ENCODE measurements at places on chromosomes 2 and 18.

DNA sequence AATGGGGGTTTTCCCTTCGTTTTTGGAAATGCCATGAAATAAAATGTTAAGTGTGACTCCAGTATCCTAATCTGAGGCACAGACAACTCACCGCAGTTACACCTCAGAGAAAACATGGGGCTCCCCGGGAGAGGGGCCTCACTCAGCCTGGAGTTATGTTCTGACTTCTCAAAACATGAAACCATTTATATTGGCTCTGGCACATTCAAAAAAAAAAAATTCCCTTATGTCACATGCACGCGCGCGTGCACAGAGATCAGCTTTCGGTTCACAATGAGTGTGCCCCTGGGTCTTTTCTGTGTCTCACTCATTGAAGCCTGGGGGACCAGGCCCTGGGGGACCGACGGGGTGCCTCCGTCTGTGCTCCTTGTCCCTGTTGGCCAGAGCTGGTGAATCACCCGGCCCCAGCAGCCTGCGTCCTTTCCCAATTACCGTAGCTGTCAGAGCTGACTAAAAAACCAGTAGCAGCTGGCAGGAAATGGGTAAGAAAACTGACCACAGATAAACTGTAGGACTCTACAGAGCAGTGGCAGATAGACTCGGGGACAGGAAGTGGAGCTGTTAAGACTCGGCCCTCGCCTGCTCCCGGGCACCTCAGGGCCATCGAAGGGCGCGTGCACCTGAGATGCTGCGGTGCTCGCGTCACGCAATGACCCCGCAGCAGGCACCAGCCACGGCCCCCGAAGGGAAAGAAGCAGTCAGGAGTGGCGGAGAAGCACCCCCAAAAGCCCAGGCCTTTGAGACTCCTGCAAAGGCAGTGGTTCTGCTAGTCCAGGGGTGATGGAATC lies 138.3 kb upstream of the ID2 start:
- peaks cover 76% of the 10 kb centered on the region for H3K27me3 ChIP-seq
- H3K27ac ChIP-seq, result peak overlapping the region; percentile 81
- DNase-seq, result peak; percentile 22
- H3K36me3 ChIP-seq, result no peaks in the 10 kb centered on the region

DNA sequence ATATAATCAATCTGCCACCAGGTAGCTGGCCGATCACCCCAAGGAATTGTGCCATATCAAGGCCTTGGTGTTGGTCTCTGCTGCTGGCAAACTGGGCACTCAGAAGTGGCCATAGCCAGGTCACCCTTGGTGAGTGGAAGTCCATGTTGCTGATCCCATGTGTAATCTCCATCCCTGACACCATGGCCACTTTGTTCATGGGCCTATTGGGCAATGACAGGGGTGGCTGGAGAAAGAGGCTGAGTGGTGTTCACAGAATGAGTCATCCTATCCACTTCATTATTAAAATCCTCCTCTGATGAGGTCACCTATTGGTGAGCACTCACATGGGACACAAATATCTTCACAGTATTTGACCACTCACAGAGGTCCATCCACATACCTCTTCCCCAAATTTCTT lies 26.7 kb upstream of the CD226 start:
- H3K36me3 ChIP-seq, result peaks cover 5% of the 10 kb centered on the region
- H3K4me3 ChIP-seq, result no peak overlapping the region
- H3K4me1 ChIP-seq, result peaks cover 11% of the 10 kb centered on the region
- no peaks in the 10 kb centered on the region for H3K27me3 ChIP-seq
- no peak overlapping the region for H3K27ac ChIP-seq

- no peak within 1 kb of the TSS for H3K4me3 ChIP-seq
- no peaks in the 10 kb centered on the region for H3K36me3 ChIP-seq
- DNase-seq, result no peak
These were observed at the start of gene TWIST2 for GRCh38 chr2:238847841-238848690. Gene TWIST2, plus strand, starts transcription at chr2:238848085. Its CDS starts 131 bp downstream, at chr2:238848216.

GRCh38 chr2:32788114-32788513 lies 158.6 kb upstream of the LTBP1 start:
- H3K4me1 ChIP-seq, result no peaks in the 10 kb centered on the region
- H3K27me3 ChIP-seq, result no peaks in the 10 kb centered on the region
- H3K36me3 ChIP-seq, result peaks cover 40% of the 10 kb centered on the region

DNA sequence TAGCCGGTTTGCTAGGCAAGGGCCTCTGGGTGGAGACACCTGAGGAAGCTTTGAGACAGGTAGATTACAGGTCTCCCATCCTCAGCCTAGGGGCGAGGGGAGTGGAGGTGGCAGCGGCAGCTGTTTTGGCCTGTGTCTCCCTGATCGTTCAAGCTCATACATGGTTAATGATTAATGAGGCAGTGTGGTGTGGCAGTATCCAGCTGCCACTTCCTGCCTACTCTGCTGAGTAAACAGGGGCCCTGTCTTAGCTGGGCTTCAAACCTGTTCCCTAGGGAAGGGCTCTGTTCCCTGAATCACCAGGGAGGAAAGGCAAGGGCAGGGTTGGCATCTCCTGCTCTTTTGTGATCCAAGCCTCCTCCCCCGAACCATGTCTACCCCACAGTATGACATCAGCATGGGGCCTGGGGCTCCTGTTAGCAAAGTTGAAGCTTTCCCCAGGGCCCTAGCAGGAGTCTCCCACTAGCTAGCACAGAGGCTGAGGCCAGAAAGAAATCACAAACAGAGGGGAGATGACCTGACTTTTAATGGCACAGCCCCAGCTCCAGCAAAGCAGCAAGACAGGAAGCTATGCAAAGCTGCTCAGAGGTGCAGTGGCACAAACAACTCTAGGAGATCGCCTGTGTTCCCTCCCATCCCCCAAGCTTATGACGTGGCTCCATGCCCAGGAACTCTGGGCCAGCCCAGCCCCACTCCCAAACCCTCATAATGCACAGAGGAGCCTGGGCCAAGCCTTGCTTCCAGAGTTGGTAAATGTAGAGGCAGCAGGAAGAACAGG lies 3.7 kb upstream of the TUBA4B start:
- peak; percentile 40 for DNase-seq
- H3K4me1 ChIP-seq, result peaks cover 77% of the 10 kb centered on the region
- H3K4me3 ChIP-seq, result peak overlapping the region; percentile 78
- H3K27ac ChIP-seq, result peak overlapping the region; percentile 93
- no peaks in the 10 kb centered on the region for H3K27me3 ChIP-seq
- H3K36me3 ChIP-seq, result peaks cover 7% of the 10 kb centered on the region

- peaks cover 44% of the 10 kb centered on the region for H3K27me3 ChIP-seq
- H3K27ac ChIP-seq, result peak overlapping the region; percentile 14
- no peak overlapping the region for H3K4me3 ChIP-seq
- DNase-seq, result no peak
These were observed 7.2 kb upstream of the ANKRD29 start for GRCh38 chr18:23669804-23670405.

DNA sequence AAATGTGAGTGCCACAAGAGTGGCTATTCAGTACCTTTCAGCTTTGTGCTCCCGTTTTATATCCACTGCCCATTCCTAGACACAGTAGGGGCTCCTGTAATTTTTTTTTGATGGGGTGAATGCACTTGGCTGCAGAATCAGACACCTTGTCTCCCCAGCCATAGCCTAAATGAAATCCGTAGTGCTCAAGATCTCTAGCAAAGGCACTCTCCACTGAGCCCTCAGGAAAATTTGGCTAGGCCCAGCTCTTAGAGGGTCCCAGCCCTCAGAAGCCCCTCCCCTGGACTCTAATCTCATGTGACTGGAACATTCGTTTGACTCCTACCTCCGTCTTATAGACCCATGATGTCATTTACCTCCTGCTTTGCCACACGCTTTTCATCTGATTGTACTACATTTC lies 323.9 kb downstream of the SMAD2 start:
- no peak overlapping the region for H3K27ac ChIP-seq
- DNase-seq, result no peak
- no peak overlapping the region for H3K4me3 ChIP-seq
- H3K4me1 ChIP-seq, result no peaks in the 10 kb centered on the region
- peaks cover 32% of the 10 kb centered on the region for H3K27me3 ChIP-seq

- no peaks in the 10 kb centered on the region for H3K4me1 ChIP-seq
- H3K27ac ChIP-seq, result no peak overlapping the region
- DNase-seq, result no peak
- H3K4me3 ChIP-seq, result no peak overlapping the region
- no peaks in the 10 kb centered on the region for H3K36me3 ChIP-seq
These were observed 48.3 kb downstream of the TNS1 start for GRCh38 chr2:217954469-217954868.

- H3K36me3 ChIP-seq, result no peaks in the 10 kb centered on the region
- peaks cover 4% of the 10 kb centered on the region for H3K4me1 ChIP-seq
- H3K27me3 ChIP-seq, result no peaks in the 10 kb centered on the region
- DNase-seq, result peak; percentile 29
- H3K27ac ChIP-seq, result no peak overlapping the region
- no peak overlapping the region for H3K4me3 ChIP-seq
These were observed 107.9 kb downstream of the CABLES1 start for GRCh38 chr18:23243178-23243577.

DNA sequence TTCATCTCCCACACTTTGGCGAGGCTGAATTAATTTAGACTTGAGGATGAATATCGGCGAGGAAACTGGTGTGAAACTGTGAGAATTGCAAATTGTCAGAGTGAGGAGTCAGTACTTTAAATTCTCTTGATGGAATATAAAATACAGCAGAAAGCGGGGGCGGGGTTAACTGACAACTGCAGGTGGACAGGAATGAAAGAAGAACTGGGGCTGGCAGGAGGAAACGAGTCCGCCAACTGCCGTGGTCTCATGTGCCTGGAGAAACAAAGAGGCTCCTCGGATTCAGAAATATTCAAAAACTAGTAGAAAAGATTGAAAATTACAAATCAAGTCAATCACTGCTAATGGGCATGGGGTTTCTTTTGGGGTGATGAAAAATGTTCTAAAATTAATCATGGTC lies 44.3 kb downstream of the MOGAT1 start:
- peak; percentile 36 for DNase-seq
- H3K27ac ChIP-seq, result peak overlapping the region; percentile 36
- peak overlapping the region; percentile 62 for H3K4me3 ChIP-seq
- H3K4me1 ChIP-seq, result peaks cover 13% of the 10 kb centered on the region
- H3K27me3 ChIP-seq, result no peaks in the 10 kb centered on the region
- H3K36me3 ChIP-seq, result no peaks in the 10 kb centered on the region

GRCh38 chr18:1149709-1150108 lies 245.0 kb downstream of the ADCYAP1 start:
- H3K36me3 ChIP-seq, result no peaks in the 10 kb centered on the region
- no peak overlapping the region for H3K4me3 ChIP-seq
- H3K27me3 ChIP-seq, result no peaks in the 10 kb centered on the region
- no peak overlapping the region for H3K27ac ChIP-seq
- no peaks in the 10 kb centered on the region for H3K4me1 ChIP-seq

DNA sequence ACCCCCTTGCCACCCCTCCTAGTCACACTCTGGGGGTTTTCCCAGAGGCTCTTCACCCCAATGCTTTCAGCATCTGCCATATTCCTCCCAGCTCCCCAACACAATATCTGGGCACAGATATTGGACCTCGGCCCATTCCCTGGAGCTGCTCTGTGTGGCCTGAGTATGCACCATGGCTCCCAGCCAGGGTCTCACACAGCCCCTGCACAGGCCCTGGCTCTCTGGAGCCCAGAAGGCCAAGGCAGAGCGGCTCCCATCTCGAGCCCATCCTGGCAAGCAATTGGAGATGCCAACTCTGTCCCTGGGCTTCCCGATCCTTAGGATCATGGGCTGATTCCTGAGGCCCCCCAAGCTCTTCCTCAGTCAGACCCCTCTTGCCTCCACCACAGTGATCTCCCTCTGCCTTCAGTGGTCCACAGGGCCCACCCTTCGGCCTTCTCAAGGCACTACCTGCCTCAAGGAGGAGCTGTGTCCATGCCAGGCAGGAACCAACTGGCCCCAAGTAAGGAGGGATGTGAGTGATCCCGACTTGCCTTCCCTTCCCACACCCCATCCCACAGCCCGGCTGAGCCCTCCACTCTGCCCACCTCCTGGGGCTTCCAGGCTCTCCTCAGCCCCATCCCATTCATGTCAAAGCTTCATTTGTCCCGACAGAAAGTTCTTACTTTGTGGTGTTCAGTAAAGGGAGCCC lies 62.7 kb downstream of the ADD2 start:
- no peak overlapping the region for H3K27ac ChIP-seq
- H3K27me3 ChIP-seq, result no peaks in the 10 kb centered on the region
- H3K4me1 ChIP-seq, result peaks cover 5% of the 10 kb centered on the region
- H3K4me3 ChIP-seq, result no peak overlapping the region

- DNase-seq, result no peak
- H3K4me1 ChIP-seq, result peaks cover 16% of the 10 kb centered on the region
- H3K36me3 ChIP-seq, result no peaks in the 10 kb centered on the region
- no peak overlapping the region for H3K4me3 ChIP-seq
These were observed 13.2 kb downstream of the TSHZ1 start for GRCh38 chr18:75223687-75224347.

DNA sequence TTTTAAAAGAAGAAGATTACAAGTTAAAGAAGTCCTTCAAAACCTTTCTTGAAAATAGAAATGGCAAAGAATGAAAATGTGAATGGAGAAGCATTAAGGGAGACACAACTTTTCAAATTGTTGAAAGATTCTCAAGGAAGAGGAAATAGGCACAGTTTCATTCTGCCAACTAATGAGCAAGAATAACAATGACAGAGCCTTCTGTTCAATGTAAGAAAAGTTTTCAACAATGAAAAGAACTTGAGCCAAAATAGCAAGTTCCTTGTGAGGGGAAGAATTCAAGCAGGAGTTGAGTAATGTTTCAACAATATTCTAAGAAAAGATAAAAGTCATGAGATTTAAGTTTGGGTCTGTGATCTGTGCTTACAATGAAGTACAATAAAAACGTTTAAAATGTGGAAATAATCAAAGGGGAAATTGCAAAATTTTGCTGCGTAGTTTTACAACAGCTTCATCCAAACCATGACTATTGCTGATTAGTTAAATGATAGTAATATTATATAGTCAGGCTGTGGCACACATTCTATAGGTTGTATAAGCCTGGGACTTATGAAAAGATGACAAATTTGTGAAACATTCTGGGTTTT lies 122.6 kb downstream of the METTL4 start:
- DNase-seq, result no peak
- no peak overlapping the region for H3K4me3 ChIP-seq
- H3K27ac ChIP-seq, result no peak overlapping the region
- H3K36me3 ChIP-seq, result no peaks in the 10 kb centered on the region

- no peak overlapping the region for H3K4me3 ChIP-seq
- no peak for DNase-seq
- peaks cover 8% of the 10 kb centered on the region for H3K36me3 ChIP-seq
- no peak overlapping the region for H3K27ac ChIP-seq
- H3K27me3 ChIP-seq, result peaks cover 57% of the 10 kb centered on the region
These were observed 6.6 kb downstream of the EPAS1 start for GRCh38 chr2:46303822-46304221.

GRCh38 chr2:44668336-44668735 lies 273.2 kb upstream of the SIX3 start:
- no peak overlapping the region for H3K4me3 ChIP-seq
- no peak for DNase-seq
- peaks cover 15% of the 10 kb centered on the region for H3K36me3 ChIP-seq
- H3K27ac ChIP-seq, result no peak overlapping the region

Measured in naive B cell (primary cell).